ENCODE measurements at places on chromosomes 3 and 15. TPM values are rescaled to one million over a fixed set of nuclear protein-coding genes. Genes with fewer than 3 reads are reported as not detected.

DNA sequence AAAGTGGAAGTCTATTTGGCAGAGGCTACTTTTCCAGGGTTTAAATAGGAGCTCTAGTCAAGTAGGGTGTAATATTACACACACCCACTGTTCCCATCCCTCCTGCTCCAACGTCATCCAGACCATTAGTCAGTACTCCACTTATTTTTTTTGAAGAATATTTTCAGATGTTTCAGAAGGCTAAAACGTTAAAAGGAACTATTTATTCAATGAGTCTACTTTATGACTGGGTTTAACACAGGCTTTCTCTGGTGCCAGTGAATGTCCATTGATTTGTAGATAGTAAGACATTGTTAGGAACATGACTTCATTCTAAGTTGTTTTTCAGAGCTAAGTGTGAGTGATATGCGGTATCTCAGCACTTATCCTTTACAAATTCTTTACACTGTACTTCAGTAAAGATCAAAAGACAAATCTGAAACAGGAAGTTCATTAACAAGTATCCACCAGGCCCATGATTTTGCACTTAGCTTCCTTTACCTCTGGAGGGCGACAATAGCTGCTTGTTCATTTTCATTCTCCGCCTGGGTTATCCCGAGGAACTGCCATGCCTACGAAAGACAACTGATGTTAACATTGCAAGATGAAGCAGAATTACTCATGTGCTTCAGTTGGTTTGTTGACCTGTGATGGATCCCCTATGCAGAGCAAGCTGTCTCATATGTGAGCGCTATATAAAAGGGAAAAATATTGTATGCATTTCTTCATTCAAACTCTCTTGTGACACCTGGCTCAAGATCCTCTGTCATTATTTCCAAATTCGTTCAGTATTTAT is 158.7 kb downstream of the USP13 start:
- peaks cover 7% of the 10 kb centered on the region for H3K4me1 ChIP-seq
- H3K36me3 ChIP-seq: no peaks in the 10 kb centered on the region
- peak; percentile 39 for DNase-seq
- no peak overlapping the region for H3K27ac ChIP-seq
- H3K4me3 ChIP-seq: no peak overlapping the region
- H3K27me3 ChIP-seq: no peaks in the 10 kb centered on the region

DNA sequence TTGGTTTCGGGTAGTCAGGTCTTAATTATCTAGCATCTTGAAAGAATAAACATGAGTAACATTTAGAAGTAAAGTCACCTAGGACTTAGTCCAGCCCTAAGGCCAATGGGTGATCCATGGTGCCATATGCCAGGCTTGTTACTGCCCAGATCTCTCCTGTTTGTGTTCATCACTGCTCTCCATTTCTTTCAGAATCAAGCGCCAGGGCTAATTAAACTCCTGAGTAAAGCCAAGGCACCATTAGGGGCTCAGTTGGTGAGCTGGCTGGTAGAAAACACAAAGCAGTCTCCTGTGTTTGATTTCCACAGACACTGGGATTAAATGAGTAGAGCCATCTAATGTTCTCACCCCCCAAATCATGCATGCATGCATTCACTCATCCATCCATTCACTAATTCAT is 11.3 kb downstream of the CYP19A1 start:
- no peak overlapping the region for H3K4me3 ChIP-seq
- H3K36me3 ChIP-seq: no peaks in the 10 kb centered on the region
- peak overlapping the region; percentile 10 for H3K27ac ChIP-seq
- DNase-seq: no peak
- H3K4me1 ChIP-seq: no peaks in the 10 kb centered on the region
- H3K27me3 ChIP-seq: no peaks in the 10 kb centered on the region

GRCh38 chr3:59257506-59257905 is 207.7 kb upstream of the CFAP20DC start:
- H3K36me3 ChIP-seq: no peaks in the 10 kb centered on the region
- DNase-seq: no peak
- H3K27ac ChIP-seq: no peak overlapping the region

Gene CD96
- not detected for total RNA-seq

Gene TEX9
- total RNA-seq: 21.3 TPM

Measured in neural crest cell (in vitro differentiated cells).